Activated effector memory CD4-positive, alpha-beta T cell treated with Interleukin-2 at 50 U/mL for 16 hours (primary cell): ENCODE measurements at places on chromosomes 13 and 19.

- no peak for DNase-seq
These were observed 12.8 kb downstream of the F2RL3 start for GRCh38 chr19:16901491-16902175.

DNA sequence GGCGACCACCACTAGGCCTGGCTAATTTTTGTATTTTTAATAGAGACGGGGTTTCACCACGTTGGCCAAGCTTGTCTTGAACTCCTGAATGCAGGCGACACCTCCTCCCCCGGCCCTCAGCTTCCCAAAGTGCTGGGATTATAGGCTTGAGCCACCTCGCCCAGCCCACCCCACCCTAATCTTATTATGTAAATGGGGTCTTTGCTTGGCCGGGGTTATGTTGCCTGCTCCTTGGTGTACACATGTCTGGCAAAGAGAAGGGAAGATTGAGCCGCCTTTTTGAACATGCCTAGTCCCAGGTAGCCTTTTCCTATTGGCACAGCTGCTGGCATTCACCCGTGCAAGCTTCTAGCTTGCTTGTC, 106.8 kb downstream of the KCTD15 start:
- no peak for DNase-seq

- no peak for DNase-seq
These were observed 71.4 kb upstream of the SERP2 start for GRCh38 chr13:44302233-44302632.

- DNase-seq = no peak
These were observed 138.0 kb downstream of the TNFSF13B start for GRCh38 chr13:108407495-108407894.
